ENCODE measurements at places on chromosomes 12 and 14.

- DNase-seq = no peak
These were observed 75.0 kb upstream of the FZD10 start for GRCh38 chr12:130087222-130087621.

DNA sequence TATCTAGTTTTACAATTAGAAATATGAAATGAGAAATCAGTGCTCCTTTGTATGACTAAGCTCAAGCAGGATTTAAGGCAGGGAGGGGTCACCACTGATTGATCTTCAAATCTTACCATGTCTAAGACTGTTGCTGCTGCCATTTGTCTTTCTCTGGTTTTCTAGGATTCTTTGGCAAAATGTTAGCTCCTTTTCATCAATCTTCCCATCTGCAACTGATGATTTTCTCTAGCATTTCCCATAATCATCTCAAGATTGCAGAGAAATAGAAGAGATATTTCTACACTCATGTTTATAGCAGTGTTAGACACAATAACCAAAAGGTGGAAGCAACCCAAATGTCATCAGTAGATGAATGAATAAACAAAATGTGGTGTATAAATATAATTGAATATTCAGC is 175.0 kb downstream of the RAD51B start:
- DNase-seq = no peak

DNA sequence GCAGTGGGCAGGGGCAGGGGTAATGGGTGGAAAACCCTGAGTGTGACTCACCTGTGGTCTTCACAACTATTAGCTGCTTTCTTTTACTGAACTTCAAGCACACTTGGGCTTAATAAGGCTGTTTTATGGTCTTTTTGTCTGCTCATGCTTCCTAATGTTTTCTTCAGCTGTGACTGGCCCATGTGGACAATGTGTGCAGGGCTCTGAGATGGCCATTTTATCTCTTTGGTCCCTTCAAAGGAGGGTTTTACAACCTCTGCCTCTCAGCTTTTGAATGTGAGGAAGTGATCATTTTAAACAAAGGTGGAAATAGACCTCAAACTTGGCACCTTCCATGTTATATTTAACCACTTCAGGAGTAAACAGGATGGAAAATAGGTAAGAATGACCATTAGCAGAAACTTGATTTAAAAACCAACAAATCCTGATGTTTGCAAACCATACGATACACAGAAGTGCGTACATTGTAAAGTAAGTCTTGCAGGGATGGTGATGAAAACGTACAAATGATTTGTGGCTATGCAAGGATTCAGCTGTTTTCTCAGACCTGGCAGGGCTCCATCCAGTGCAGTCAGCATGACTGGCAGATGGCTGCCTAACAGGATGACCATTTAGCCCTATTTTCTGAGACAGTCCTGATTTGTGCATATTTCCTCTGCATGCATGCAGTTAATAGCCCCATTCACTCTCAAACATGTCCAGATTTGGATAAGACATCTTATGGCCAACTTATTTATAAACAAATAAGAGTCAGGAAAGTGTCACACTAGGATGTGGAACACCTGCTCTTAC is 103.2 kb downstream of the SLC38A4 start:
- DNase-seq = no peak

DNA sequence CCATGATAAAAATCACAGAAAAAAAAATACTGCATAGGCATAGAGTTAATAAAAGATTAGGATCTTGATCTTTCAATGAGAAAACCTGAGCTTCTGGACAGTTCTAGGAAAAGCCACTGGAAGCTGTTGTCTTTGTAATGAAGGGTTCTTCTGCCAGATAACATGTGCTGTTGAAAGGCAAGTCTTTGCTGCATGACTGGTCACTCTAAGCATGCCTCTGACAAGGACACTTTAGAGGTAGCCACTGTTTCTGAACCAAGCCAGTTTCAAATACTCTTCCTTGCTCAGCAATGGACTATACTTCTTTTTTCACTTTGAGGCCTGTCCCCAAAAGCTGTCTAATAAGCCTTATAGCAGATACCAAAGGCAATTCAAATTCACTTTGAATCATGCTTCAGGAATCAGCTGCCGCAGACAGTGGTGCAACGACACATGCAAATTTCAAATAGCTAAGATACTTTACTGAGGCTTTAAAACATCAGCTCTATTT is 70.2 kb downstream of the BTG1 start:
- no peak for DNase-seq

GRCh38 chr12:68235576-68235975 is 10.0 kb upstream of the IL26 start:
- no peak for DNase-seq

DNA sequence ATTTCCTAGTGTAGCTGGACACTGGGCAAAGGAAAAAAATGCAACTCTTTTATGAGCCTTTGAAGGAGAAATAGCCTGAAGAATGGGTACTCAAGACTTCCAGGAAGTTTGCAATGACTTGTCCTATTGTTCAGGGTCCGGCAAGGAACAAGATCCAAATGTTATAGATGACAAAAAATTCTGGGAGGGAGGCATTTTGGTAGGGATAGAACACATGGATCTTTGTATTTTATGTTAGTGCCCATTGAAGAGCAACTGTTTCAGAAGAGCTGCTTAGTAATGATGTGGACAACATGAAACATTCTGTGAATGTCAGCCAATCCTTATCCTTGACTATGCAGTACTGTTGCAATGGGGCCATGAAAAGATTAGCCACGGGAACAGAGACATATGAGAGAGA is 138.0 kb downstream of the MGAT4C start:
- no peak for DNase-seq

- no peak for DNase-seq
These were observed 116.2 kb upstream of the TMEM260 start for GRCh38 chr14:56463271-56463890.

- no peak for DNase-seq
These were observed 1216.4 kb upstream of the USP15 start for GRCh38 chr12:61043838-61044237.

Measured in HCT116 (cell line).